ENCODE measurements at places on chromosomes 16 and 17.
A peak's percentile ranks its signal among the peaks of the same experiment; 100 is the strongest.

DNA sequence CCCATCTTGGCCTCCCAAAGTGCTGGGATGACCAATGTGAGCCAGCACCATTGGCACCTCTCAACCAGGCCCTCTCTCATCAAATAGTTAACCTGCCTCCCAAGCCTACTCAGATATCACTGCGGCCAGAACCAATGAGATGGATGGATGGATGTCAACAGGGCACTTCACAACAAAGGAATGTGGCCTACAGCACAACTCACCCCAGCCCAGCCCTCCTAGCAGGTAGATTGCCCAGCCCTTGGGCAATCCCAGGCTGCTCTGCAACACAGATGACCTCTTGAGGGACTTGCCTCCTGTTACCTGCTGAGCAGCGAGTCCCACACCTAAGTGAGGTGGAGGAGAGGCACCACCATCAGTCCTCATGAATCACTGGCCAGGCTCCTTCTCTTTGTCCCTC lies 22.6 kb upstream of the KIFC3 start:
- no peak for DNase-seq

DNA sequence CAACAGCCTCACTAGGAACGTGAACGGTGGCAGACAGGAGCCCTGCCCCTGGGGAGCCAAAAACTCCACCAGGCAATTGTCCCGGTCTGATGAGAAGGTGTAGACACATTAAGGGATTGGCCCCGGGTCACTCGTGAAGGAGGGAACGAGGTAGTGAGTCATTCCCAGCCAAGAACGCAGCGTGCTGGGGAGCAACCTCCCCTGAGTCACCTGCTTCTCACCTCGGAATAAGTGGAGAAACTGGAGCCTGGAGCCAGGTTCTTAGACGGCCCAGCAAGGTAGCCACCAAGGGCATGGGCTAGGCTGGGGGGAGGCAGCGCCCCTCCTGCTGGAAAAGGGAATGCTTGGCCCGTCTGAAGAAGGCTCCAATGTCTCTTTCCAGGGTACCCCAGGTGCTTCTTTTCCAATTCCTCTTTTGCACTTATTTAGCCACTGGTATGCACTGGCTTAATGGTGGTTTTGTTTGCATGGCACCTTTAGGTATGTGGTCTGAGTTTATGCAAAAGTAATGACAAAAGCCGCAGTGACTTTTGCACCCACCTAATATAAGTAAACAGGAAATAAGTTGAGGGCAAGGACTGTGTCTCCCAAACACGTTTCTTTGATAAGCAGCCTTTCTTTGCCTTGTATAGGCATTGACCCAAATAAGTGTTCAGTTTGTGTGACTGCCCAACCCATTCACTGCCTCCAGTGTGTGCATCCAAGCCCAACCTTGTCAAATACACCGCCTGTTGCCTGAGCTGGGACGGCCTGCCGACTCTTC lies 1.8 kb upstream of the HELZ start:
- no peak for DNase-seq

GRCh38 chr17:29256735-29257466 lies 10.2 kb downstream of the CRYBA1 start:
- no peak for DNase-seq

DNA sequence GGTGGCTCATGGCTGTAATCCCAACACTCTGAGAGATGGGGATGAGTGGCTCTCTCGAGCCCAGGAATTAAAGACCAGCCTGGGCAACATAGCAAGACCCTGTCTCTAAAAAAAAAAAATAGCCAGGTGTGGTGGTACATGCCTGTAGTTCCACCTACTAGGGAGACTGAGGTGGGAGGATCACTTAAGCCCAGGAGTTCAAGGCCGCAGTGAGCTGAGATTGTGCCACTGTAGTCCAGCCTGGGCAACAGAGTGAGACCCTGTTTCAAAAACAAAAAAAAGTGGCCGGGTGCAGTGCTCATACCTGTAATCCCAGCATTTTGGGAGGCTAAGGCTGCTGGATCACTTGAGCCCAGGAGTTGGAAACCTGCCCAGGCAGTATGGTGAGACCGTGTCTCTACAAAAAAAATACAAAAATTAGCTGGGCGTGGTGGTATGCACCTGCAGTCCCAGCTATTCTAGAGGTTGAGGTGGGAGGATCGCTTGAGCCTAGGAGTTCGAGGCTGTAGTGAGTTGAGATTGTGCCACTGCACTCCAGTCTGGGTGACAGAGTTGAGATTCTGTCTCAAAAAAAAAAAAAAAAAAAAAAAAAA lies 3.0 kb downstream of the C16orf54 start:
- DNase-seq: no peak

DNA sequence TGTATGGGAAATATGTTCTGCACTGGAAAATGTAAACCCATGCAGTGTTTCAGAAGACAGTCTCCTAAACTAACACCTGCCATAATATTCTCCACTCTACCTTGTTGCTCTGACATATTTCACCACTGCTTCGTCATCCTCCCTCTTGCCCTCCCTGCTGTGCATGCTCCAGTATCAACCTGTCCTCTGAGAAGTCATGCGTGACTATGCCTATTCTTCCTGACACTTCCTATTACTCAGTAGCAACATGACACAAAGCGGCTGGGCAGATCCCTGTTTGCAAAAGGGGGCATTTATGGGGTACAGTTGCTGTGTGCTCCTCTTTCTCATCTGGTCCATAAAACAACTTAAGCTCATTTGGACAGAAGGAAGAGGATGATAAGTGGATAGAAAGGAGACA lies 805.6 kb upstream of the EEF2KMT start:
- no peak for DNase-seq

DNA sequence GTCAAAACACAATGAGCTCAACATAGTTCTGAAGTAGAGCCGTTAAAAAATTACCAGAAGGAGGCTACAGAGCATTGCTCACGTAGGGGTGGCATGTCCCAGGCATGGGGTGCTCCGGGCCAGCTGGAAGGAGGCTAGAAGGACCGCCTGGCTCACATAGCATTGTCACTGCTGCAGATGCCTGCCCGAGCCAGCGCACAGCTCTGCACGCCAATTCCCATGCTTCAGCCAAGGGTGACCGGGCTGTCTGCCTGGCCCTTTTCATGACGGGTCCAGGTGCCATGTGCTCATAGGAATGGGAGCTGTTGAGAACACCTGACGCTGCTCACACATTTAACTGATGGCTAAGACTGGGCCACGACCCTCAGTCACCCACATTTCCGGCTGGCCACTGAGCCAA lies 228.9 kb upstream of the FOXF1 start:
- no peak for DNase-seq

DNA sequence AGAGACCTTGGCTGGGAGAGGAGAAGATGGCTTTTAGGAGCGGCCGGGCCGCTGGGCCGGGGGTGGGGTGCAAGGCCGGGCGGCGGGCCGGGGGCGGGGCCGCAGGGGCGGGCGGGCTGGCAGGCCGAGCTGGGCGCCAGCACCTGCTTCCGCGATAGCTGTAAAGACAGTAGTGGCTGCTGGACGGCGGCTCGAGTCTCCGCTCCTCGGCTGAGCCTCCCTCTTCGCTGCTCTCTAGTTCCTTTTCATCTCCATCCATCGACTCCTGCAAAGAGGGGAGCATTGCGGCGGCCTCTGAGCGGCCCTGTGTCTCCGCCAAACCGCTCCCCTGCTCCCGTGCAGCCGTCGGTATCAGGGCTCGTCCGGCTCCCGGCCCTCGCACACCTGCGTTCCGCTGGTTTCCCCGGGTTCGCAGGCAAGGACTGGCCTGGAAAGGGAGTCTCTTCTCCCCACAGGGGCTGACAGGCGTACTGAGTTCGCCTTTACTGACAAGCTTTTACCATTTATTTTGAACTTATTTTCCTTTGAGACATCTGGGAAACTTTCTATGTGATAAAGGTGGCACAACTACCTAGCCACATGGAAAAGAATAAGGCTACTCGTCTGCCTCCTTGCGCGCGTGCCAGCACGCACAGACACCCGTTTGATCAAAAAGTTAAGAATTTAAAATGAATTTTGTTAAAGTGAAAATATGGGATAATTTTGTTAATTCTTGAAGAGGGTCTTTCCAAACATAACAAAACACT lies at the start of gene C17orf75:
TSS of gene C17orf75 (minus strand) at position 317 of the 746 bp plus-strand sequence. CDS start at position 283, 34 bp downstream.
- peak; percentile 45 for DNase-seq

GRCh38 chr17:30788918-30789317 lies 35.6 kb downstream of the CRLF3 start:
- DNase-seq: no peak

GRCh38 chr16:57482845-57483545 lies 3.3 kb downstream of the DOK4 start:
- no peak for DNase-seq

DNA sequence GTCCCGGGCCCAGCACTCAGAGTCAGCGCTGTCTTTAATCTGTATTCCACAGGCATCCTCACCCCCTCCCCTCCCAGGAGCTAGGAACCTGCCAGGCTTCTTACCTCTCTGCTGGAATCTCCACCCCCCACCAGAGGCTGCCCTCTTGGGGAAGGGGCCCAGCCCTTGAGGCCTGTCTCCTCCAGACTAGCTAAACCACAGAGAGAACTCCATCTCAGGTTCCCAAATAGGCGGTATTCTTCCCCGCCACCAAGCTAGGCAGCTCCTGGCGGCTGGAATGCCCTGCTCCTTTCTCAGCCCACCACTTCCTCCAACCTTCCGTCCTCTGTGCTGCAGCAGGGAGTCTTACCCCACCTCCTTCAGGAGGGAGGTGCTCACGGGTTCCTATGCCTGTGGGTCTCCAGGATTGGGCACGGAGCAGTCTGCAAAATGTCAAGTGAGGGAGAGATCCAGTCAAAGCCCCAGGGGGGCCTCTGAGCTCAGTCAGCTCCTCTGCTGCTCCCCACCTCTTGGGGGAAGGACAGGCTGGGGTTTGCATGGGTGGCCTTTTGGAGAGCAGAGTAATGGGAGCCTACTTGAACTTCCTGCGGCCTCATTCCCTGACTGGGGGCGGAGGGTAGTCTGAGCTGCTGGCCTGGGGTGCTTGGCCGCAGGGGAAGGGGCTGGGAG lies 55.7 kb downstream of the SREBF1 start:
- no peak for DNase-seq

- no peak for DNase-seq
These were observed 26.2 kb upstream of the CDRT4 start for GRCh38 chr17:15493693-15494035.

- no peak for DNase-seq
These were observed 617 bp upstream of the SCRN2 start for GRCh38 chr17:47841488-47842291.

Measured in activated CD8-positive, alpha-beta memory T cell treated with anti-CD3 and anti-CD28 coated beads for 1 hour (primary cell).